Jurkat, Clone E6-1 (cell line): ENCODE measurements at places on chromosomes 16 and 17.

GRCh38 chr16:88651989-88652761, 1.3 kb upstream of the CYBA start:
- no peak for DNase-seq

GRCh38 chr16:10972108-10972818, 27.9 kb downstream of the CLEC16A start:
- no peak for DNase-seq

- peak; percentile 29 for DNase-seq
Measured at GRCh38 chr17:4304417-4305027, 40.7 kb upstream of the ANKFY1 start.

DNA sequence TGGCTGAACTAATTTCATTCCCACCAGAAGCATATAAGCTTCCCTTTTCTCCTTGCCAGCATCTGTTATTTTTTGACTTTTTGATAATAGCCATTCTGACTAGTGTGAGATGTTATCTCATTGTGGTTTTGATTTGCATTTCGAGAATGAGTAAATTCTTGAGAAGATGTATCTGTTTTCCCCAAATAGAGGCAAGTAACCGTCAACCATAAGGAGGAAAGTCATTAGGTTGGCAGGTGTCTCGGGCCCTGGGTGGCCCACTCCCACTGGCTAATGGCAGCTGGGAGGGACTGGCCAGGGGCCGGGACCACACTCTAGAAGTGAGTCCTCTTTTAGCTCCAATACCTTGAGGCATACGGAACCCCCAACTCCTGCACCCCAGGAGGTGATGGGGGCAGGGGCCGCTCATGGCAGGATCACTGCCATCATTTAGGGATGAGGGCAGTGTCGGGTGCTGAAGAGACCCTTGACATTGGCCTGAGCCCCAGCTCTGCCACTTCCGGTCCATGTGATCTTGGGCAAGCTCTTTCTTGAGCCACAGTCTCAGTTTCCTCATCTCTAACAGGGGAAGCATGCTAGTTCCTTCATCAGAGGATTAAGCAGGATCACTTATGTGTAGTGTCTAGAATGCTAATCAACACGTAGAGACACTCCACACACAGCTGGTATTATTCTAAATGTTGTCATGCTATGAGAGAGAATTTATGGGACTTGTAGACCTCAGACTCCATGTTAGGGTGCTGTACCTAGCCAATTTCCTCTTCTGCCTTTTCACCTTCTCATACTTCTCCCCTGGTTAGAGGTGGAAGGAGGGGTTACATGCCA, 44.3 kb downstream of the RGS9 start:
- no peak for DNase-seq

DNA sequence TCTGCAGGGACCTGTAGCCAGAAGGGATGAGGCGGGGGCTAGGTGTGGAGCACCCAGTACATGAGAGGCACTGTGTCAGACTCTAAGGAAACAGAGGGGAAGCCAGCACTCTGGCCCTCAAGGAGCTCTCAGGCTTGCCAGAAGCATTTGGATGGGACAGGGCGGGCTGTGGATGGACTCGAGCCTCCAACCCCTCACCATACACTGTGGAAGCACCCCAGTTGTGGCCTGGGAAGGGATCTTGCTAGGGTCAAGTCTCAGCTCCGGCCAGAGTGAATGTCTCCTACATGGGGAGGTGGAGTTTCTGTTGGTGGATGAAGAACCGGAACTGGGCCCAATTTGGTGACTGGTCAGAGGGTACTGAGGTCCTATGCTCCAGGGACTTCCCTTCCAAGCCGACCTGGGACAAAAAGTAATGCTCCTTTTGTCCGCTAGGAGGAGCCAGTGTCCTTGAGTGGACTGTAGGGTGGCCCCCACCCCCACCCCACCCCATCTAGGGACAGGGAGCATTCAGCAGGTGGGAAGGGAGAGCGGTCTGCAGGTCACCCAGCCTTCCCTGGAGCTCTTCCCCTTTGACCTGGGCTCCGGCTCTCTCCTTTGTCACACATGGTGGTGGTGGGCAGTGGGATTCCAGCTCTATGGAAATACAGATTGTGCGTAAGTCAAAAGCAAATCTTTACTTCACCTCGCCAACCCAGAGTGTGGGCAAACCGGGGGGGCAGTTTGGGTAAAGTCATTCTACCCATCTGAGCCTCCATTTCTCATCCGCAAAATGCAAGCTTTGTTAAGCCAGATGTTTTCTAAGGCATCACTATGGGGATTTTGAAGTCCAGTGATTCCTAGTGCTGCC, 20.4 kb upstream of the PHB1 start:
- DNase-seq, result peak; percentile 28

DNA sequence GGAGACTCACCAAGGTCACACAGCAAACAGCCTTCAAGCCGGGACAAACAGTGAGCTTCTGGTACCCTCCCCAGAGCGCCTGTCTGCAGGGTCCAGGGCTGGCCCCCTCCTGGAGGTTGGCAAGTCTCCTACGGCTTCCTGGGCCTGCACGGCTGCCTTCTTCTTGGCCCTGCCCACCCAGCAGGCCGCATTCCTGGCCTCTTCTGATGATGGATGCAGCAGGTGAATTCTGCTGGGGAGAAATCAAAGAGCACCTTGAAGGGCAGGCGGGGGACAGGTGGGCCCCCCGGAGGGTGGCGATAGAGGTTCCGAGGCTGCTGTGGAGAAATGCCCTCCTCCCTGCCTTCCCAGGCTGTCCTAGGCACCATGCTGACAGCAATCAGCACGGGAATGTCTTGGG, 3.8 kb upstream of the NOS2 start:
- DNase-seq, result no peak

DNA sequence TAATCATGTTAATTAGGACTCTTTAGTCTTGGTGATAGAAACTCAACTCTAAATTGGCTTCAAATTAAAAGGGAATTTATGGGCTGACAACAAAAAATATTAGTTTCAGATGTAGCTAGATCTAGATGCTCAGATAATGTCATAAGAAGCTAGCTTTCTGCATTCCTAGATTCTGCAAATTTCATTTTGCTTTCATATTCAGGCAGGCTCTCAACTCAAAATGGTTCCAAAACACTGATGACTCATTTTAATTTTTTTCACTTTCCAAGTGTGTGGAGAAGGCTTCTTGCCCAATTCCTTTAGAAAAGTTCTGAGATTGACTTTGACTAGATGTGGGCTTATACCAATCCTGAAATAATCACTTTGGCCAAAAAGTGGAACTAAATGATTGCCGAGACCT, 236.7 kb upstream of the GOT2 start:
- DNase-seq, result no peak

DNA sequence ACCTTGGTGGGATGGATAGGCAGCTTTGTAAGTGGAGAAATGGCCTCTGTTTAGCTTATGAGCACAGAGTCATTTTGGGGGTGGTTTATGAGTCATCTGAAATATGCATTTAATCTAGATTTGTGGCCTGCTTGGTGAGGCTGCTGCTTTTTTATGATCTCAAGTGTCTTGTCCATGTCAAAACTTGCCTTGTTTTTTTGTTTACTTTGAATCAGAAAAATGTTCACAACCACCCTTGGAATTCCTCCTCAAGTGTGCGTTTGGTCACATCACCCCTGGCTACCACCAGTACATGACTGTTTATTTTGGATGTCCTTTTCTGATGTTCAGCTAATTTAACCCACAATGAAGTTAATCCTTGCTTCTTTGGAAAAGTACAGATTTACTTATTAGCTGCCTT, 64.6 kb downstream of the FTO start:
- DNase-seq, result no peak

GRCh38 chr17:76671912-76672262, 28.3 kb upstream of the ST6GALNAC1 start:
- DNase-seq, result no peak

GRCh38 chr17:8856869-8857575, 10.5 kb downstream of the PIK3R6 start:
- DNase-seq, result peak; percentile 41
